ENCODE measurements at places on chromosomes 12 and 14.

GRCh38 chr12:2682296-2683251 lies 112.2 kb upstream of the FKBP4 start:
- DNase-seq, result peak; percentile 59

GRCh38 chr14:69153152-69153872 lies 393 bp upstream of the DCAF5 start:
- DNase-seq, result peak; percentile 95

DNA sequence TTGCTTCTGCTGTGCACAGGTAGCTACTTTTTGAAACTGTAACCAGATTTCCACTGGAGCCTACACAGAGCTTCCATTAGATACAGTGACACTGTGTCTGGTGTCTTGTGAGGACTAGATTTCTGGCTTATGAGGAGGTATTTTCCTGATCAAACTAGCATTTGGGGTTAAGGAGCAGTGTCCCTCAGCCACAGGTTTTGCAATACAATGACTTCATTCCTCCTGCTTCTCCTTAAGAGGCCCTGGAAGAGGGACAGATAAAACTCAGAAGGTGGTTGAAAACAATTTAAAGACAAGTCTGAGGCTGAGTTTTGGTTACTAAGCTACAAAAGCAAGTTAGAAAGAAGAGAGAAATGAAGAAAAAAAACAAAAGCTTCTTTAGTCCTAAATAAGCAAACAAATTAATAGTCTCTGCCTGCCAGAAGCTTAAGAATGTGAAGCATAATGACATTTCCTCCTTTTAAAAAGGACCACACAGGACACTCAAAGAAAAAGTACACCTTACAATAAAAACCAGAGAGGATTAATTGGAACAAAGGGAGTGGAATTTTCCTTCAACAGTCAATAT lies 53.0 kb downstream of the PKP2 start:
- DNase-seq, result peak; percentile 72

DNA sequence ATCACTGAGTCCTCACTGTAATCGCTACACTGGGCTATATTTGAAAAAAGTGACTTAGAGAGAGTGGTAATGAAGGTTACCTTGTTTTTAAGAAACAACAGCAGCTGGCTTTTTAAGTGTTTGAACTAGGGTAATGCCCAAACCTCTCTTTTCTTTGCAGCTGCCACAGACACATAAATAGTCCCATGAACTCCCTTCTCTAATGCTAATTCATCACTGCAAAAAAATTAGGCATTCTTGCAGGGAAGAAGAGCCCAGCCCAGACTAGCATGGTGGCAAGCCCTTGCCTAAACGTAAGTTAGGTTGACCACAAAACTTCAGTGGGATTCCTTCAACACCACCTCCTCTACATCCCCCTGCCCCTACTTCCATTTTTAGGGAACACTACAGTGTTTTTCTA lies 17.9 kb upstream of the MED6 start:
- no peak for DNase-seq

DNA sequence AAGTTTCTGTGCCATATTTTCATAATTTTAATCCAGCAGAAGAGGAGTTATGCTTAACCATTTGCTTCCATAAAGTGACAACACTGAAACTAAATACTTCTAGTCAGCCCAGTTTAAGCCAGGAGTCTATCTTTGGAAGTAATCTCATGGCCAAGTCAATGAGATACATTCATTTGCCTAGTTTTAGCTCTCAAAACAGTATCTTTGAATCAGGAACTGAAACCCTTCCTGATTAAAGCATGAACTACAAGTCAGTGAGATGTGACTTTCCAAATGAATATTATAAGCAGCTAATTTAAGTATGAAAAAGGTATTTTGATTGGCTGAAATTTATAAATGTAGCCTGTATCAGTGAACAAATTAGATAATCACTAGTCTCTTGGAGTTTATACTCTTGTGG lies 491.5 kb downstream of the SLC6A15 start:
- no peak for DNase-seq

DNA sequence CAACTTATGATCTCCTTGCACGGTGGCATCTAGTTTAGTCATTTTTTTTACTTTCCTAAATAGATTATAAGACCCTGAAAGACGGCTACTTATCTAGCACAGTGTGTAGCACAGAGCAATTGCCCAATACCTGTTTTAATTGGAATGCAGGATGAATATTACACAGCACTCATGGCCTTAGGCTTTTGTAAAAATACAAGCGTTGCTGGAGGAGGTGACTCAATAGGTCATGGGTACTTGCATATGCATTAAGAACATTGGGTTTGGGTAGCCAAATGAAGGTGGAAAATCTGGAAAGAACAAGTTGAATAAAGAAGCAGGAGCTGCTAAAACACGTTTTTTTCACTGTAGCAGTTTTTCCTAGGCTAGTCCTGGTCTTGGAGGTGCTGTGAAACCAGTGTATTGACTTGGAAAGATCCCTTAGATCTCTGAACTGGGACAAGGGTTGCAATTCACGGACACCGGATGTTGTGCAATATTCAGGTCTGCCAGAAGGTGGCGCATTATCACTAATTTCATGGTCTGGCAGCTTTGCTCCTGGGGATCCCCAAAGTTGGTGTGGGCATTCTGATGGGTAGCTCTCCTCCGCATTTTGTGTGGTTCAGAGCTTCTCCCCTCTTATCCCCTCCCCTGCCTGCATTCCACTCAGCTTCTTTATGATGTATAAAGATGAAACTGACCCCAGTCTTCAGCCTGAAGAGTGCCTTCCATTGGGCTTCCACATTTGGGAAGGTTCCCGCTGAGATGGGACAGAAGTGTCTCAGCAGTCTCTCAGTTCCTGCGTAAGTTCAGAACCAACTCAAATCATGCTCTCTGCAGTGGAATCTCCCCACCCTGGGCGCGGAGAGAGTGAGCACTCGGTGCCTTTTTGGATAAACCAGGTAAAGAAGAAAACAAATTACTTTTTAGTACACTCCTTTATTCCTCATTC lies 278.3 kb downstream of the NRXN3 start:
- DNase-seq, result no peak

DNA sequence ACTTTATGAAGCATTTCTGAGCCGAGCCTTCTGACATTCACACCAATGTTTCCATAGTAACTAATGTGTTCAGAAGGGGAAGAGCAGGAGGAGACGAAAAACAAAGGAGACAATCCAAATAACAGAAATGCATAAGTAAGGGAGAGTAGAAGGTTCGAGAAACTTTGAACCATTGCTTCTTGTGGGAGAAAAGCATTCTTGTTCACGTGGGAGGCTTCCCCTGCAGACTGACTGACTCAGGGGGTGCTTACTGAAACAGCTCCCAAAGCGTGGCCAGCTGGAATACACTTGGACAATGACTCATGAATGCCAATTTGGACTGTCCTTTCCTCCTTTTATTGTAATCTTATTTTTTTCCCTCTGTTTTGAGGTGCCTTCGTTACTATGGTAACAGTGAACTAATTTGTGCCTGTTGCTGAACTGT lies 73.9 kb downstream of the NEDD1 start:
- peak; percentile 76 for DNase-seq

DNA sequence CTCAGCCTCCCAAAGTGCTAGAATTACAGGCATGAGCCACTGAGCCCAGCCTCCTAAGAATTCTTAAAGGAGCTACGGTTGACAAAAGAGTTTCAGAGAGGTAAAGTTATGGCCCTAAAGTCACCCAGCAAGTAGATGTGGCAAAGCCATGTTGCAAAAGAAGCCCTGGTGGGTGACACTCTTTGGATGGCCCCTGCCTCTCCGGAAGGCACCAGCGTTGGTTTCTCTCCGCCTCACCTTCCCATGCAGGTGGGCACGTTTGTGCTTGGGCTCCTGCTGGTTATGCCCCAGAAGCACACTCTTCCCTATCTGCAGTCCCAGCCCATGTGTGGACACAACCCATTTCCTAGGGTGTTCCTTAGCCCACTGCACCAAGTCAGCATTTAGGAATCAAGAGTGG lies 9.5 kb upstream of the SERPINA3 start:
- no peak for DNase-seq

DNA sequence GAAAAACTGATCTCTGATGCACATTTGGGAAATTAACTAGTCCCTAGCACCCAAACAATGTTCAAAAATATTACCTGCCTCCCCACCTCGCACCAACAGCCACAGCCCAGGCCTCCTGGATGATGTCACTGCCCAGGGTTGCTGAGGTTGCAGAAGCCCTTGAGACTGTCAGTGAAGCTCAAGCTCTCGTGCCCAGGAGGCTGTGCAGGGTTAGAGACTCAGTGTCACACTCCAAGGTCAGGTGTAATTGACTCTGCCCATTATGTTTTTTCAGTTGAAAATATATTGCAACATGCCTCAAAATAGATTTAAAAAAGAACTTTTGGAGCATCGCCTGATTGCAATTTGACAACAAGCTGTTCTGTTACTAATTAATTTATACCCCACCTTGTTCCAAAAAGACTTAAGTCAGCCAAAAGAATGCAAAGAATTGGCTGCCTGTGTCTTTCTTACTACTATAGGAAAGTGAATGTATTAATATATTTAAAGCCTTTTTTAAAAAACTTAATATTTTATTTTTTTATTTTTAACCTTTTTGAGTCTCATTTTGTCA lies 72.3 kb downstream of the CMAS start:
- DNase-seq, result no peak

DNA sequence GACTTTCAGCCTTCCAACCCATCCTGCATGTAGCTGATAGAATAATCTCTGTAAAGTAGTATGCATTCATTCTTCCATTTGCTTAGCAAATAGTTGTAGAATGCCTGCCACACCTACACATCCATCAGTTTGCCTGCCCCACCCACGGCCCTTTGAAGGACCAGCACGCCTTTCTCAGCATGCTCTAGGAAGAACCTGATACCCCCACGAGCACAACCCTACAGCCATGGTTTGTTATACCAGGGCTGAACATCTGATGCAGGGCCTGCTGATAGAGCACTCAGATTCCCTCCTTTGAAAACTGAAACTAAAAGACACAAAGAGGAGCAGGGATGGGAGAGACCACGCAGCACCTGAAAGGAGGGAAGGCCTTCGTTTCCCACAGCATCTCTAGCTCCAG lies 205.1 kb downstream of the ANO2 start:
- no peak for DNase-seq

DNA sequence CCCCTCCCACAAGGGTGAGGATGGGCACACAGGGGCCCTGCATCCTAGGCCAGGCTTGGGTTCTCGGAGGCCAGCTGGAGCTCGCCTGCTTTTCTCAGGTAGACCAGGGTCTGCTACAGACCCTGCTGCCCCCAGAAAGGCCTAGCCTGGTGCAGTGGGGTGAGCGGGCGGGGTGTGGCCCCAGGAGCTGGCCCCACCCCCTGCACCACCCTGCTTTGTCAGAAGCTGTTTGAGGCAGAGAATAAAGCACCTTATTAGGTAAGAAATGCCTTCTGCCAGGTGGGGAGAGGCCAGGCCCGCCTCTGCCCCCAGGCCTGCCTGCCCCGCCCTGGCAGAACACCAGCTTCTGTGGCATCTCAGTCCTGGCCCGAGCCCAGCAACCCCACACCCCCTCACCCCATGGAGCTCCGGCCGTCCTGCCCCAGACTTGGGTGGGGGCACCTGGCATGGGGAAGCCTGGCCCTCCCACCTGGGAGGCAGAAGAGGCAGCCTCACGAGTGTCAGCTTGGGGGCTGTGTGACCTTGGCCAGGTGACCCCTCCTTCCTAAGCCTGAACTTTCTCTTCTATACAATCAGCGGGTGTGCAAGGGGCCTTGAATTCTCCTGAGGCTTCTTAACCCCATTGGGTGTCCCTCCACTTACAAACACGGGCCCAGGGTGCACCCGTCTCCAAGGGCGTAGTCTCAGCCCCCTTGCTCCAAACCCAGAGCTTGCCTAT lies 43.2 kb downstream of the KRT80 start:
- no peak for DNase-seq

DNA sequence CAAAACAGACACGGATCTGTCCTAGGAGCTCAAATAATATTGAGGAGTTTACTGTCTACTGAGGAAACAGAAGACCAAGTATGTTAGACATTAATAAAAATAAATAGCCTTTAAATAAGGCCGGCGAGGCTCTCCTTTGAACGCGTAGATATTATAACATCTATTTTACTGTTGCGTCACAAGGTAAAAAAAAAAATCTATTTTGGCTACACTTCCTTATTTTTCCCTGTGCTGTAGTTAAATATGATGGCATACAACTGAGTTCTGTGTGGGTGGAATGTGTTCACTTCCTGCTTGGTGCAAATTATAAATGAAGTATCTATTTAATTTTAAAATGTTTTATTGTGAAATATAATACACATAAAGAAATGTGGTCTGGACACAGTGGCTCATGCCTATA lies 17.2 kb upstream of the RAD52 start:
- DNase-seq, result no peak

DNA sequence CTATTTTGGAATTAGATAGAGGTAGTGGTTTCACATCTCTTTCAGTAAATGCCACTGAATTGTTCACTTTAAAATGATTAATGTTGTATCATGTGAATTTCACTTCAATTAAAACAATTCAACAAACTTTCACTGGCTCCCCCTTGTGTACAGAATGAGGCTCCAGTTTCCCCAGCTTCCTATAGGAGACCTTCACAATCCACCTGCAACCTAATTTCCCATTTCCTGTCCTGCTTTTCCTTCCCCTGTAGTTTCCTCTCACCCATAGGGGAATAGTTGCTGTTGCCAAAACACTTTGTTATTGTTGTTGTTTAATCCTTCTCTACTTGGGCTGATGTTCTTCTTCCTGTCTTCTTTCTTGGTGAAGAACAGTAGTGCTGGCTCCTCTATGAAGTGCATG lies 59.8 kb downstream of the NPAS3 start:
- DNase-seq, result peak; percentile 18

GRCh38 chr14:58296726-58297125 lies 1.6 kb upstream of the ARID4A start:
- DNase-seq, result peak; percentile 65
